ENCODE measurements at places on chromosomes 4 and X.

GRCh38 chr4:152304220-152304619, 231.7 kb downstream of the FBXW7 start:
- DNase-seq = no peak

GRCh38 chr4:89284020-89284424, 23.6 kb downstream of the GPRIN3 start:
- no peak for DNase-seq

DNA sequence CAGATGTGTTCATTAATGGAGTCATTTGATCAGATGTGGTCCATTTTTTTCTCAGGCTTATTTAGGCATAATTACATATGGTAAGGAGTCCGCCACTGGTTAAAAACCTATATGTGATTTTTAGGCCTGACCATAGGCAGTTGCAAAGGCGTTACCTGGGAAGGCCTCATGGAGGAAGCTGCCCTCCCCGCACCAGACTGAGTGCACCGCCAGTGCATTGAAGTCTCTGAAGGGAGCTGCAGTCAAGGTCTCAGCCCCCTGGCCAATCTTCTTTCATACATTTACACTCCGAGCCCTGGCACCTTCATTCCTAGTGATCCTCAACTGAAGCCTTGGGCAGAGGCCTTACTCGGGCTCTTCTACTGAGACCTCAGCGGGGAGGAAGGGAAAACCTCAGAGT, 898.2 kb upstream of the AGA start:
- DNase-seq = no peak

- DNase-seq = no peak
Measured at GRCh38 chrX:49901048-49901447, 21.3 kb upstream of the CLCN5 start.

DNA sequence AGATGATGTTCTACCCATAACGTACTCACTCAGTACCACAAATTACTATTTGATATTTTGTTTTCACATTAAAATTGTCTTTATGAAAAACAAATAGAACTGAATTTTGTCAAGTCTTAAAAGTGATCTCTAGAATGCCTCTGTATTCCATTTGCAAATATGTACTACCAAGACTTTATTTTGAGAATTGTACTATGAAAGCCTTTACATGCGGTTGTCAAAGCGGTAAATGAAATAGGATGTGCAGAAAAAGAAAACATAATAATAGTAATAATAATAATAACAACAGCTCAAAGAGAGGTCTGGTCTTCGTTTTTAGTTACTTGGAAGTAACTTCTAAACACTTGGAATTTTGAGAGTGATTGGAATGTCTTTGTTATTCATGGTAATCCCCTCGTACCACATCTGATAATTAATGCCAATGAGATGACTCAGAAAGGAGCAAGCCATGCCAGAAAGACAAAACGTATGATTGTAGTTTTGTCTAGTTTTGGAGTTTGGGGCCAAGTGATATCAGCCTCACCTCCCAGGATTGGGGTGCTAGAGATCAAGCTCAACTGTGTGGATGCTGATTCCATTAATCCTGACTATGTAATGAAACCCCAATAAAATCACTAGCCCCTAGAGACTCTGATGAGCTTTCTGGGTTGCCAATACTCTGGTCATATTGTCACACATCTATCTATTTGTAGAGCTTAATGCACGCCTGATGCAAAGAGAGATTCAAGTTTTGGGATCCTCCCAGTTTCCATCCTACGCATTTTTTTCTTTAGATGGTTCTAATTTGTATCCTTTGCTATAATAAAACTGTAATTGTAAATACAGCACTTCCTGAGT, 20.2 kb upstream of the CTSO start:
- DNase-seq = no peak

DNA sequence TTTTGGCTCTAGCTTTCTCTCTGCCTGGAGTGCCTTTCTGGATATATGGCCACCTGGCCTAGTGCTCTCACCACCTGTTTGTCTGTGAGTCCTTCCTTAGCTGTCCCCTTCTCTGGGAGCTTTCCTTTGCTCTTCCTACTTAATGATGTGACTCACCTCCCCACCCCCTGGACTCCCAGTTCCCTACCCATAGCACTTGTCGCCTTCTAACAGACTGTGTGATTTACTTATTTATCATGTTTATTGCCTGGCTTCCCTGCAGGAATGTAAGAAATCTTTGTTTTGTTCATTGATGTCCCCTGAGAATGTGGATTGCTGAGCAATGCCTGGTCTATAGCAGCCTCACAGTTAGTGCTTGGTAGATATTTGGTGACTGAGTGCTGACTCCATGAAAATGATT, 18.9 kb downstream of the ADD1 start:
- DNase-seq = no peak

DNA sequence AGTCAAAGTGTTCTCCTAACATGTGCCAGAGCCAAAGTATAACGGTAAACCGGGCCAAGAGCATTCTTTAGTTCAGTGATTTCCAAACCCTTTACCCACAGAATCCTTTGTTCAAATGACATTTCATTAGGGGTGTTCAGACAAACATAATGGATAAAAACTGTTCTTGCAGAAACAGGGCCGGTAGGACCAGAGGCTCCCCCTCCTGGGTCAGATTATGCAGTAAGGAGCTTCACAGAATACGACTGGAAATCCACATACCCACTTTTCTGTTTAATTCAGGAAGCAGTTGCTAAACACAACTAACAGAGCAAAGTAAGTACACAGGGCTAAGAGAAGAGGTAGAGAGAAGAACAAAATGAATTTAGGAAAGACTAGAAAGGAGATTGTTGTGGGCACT, 46.6 kb upstream of the TMEM184C start:
- no peak for DNase-seq

DNA sequence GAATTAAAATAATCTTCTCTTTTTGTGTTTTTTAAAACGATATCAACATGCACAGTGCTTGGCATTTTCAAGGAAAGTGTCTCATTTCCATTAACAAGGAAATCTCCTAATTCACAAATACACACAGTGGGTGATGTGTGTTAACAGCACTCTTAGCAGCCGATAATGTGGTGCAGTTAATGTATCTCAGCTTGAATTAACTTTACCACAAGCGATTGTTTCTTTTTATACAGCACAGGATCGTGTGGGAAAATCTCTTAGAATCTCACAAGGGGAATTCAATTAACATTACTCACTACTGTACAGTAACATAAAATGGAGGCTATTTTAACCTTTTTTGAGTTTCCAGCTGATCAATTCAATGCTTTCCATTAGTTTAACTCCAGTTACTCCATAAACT, 1841.9 kb downstream of the STIM2 start:
- DNase-seq = no peak
